Activated naive CD4-positive, alpha-beta T cell treated with Interleukin-2 at 50 U/mL for 16 hours (primary cell): ENCODE measurements at places on chromosomes 5 and 9.

- DNase-seq: no peak
These were observed 253.9 kb upstream of the MAP3K1 start for GRCh38 chr5:56561455-56561854.

DNA sequence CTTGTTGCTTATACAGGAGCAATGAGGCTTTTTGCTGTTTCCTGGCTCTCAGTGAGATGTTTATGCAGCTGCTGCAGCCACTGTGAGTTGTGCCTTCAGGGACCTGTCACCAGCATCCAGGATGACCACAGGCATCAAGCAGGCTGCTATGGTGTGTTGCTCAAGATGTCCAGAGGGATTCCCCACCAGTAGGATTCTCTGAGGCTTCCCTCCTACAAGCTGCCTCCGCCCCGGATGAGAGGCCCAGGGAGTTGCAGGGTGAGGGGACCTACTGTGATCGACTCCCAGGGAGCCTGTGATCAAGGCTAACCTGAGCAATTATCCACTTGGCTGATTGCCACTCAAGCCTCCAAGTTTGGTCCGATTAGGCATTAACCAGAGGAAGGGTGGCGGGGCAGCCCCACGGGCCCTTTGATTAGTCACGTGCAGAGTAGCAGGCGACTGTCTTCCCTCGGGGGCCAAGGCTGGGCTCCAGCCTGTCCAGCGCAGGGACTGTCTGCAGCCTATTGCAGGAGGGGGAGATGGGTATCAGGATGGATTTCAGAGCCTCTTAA is 1.8 kb upstream of the FAT2 start:
- DNase-seq: no peak

GRCh38 chr9:6543204-6543603 is 102.3 kb downstream of the GLDC start:
- no peak for DNase-seq

DNA sequence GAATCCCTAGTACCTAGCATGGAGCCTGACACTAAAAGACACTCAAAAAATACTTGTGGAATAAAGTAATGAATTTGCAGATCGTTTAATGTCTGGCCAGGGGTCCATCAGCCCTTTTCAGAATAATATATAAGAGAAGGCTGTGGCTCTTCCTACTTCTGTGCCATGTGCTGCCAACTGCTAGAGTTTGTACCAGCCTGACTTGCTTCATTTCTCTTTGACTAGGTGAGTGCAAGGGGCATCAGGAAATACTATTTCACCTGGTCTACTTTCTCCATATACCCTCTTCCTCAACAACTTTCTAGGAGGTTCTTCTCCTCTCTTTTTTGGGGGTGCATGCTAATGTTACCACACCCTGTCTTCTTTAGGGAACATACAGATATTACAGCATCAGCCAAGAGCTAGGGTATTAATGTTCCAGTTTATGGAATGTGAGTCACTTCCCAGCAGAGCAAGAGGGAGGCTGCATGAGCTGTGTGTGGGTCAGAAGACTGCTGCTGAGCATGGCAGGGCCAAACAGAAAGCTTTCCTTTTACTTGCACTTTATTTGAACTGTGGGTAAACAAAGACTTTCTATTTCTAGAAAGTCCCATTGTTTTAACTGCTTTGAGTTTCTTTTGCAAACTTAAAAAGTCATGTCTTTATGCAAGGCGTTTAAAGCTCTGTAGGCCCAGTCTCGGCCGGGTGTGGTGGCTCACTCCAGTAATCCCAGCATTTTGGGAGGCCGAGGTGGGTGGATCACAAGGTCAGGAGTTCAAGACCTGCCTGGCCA is 158.9 kb downstream of the ADAMTSL1 start:
- DNase-seq: no peak

DNA sequence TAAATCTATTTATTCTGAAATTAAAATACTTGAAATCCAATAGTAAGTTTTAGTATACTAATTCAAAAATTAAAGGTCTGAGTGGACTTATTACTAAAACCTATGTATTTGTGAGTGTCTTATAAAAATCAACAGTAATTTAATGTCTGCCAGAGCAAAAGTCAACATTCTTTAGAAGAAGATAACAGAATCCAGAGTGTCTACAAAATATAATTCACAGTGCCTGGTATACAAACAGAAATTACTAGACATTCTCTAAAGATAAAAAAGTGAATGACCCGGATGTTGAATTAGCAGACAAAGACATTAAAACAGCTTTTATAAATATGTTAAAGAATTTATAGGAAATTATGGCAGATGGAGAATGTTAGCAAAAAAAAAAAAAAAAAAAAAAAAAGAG is 22.4 kb upstream of the IRX4 start:
- no peak for DNase-seq

DNA sequence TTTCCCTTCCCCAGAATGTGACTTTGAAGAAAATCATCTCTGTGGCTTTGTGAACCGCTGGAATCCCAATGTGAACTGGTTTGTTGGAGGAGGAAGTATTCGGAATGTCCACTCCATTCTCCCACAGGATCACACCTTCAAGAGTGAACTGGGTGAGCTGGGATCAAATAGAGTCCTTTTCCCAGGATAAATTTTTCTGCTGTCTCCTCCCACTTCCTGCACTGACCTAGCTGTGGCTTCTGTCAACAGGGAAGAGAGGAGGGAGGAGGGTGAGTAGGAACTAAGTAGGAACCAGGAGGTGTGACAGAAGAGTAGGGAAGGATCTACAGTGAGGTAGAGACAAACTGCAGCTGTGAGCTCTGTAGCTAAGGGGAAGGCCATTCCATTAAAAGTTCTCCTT is 69.3 kb downstream of the MAMDC2 start:
- DNase-seq: no peak

DNA sequence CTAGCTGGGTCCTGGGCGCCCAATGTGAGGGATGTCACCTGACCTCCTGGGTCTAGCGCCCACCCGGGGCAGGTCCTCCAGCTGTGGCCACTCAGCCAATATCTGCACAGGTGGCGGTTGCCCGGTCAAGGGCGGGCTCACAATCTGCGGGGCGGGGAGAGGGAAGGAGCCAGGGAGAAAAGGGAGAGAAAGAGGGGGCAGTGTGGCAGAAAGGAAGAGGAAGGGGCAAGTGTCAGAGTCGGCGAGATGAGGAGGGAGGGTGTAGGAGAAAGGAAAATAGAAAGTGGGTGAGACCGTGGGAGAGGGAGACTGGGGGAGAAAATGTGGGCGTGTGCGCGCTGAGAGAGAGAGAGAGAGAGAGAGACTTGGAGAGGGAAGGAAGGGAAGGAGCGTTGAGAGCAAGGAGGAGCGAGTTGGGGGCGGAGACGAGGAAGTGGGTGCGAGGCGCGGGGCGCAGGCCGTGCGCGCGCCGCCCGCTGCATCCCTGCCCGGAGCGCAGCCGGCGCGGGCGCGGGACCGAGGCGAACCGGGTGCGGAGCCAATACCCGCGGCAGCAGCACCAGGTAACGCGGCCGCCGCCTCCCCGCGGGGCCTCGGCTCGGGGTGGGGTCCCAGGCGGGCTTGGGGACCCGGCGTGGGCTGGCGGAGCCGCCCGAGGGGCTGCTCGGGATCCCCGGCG is at the start of gene HRH2:
HRH2 (plus strand) TSS at position 479 of the 679 bp plus-strand sequence. CDS start 25,163 bp downstream, outside the sequence.
- DNase-seq: peak; percentile 49

GRCh38 chr5:54285686-54286085 is 24.7 kb downstream of the ARL15 start:
- no peak for DNase-seq

- DNase-seq: no peak
These were observed 147.2 kb upstream of the MOCS2 start for GRCh38 chr5:53256746-53257145.

- no peak for DNase-seq
These were observed 480.8 kb downstream of the PSAT1 start for GRCh38 chr9:78777747-78778146.

DNA sequence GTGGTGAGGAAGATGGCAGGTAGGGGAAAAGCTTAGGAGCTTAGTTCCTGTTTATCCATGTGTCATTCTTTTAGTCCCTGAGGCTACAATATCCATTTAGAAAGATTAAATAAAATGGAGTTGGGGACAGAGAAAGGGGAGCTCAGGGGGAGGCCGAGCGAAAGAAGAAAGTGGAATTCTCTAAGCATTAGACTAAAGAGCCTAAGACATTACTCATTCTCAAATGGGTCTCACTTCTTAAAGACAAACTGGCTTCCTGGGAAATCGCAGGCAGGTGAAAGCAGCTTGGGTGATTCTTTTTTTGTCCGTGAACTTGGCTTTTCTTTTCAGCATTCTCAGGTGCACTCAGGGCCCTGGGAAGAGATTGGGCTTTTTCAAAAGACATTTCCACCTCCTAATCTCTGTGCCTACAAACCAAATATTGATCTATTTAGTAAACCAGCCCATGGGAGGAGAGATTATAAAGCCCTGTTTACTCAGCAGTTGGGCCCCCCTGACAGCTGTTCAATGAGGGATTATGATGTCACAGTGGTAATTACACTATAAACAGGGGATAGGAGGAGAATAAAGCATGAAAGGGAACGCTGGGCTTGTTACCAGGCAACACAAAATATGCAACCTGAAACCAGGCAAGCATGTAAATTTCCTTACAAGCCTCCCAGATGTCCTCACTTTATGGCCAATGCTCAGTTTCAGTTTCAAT is 584.0 kb downstream of the ACTL7B start:
- no peak for DNase-seq

GRCh38 chr5:85143138-85143537 is 758.5 kb upstream of the EDIL3 start:
- no peak for DNase-seq

DNA sequence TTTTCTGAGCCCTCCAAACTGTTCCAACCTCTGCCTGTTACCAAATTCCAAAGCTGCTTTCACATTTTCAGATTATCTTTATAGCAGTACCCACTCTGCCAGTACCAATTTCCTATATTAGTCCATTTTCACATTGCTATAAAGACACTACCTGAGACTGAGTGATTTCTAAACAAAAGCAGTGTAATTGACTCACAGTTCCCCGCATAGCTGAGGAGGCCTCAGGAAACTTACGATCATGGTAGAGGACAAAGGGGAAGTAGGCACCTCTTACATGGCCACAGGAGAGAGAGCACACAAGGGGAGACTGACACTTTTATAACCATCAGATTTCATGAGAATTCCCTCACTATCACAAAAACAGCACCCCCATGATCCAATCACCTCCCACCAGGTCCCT is 105.0 kb downstream of the DTWD2 start:
- DNase-seq: no peak

DNA sequence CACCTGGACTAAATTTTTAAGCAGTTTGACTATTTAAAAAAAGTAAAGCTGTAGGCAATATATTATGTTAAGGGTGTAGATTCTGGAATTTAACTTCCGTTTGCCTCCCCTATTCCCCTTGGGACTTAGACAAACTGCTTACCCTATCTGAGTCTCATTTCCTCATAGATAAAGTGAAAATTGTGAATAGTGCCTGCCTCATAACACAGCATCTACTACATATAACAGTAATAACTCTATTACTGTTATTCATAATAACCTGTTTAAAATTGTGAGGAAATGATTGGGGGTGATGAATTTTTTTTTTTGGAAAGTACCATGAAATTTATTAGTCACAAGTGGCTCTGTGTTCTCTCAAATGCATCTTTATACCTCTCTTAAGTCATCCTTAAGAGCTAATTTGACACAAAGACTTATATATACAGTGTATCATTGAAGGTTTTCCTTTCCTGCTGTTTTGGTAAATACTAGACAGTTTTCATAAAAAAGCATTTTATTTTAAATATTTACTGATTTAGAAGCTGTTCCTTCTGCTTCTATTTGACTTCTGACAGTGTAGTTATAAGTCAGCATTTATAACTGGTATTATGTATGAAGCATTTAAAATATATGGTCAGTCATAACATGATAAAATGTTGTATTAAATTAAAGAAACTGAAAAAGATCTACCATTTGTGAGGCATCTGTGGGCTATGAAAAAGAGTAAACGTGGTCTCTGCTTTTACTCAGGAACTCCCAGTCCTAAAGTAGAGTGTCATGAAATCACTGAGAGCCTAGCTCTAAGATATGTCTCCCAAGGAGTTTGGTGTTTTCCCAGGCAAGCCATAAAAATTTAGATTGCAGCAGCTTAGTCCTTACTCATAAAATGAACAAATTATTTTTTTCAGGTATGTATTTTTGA is 46.4 kb downstream of the MCCC2 start:
- DNase-seq: no peak

- no peak for DNase-seq
These were observed 83.4 kb downstream of the CPLANE1 start for GRCh38 chr5:37165761-37166160.

DNA sequence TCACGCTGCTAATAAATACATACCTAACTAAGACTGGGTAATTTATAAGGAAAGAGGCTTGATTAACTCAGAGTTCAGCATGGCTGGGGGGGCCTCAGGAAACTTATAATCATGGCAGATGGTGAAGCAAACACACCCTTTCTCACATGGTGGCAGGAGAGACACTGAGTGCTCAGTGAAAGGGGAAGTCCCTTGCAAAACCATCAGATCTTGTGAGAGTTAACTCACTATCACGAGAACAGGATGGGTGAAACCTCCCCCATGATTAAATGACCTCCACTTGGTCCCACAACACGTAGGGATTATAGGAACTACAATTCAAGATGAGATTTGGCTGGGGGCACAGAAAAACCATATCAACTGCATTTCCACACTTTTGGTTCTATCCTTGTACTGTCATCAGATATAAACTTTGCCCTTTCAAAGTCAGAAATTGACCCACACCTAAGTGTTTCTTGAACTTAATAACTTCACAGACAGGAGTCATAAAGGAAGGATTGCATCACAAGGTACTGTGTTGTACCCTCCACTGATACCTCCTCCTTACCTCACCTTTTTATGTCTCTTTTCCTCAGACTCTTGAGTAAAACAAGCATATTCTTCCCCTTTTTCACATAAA is 319.1 kb upstream of the PIK3R1 start:
- no peak for DNase-seq

GRCh38 chr5:94360382-94361130 is 257.8 kb downstream of the KIAA0825 start:
- DNase-seq: no peak

DNA sequence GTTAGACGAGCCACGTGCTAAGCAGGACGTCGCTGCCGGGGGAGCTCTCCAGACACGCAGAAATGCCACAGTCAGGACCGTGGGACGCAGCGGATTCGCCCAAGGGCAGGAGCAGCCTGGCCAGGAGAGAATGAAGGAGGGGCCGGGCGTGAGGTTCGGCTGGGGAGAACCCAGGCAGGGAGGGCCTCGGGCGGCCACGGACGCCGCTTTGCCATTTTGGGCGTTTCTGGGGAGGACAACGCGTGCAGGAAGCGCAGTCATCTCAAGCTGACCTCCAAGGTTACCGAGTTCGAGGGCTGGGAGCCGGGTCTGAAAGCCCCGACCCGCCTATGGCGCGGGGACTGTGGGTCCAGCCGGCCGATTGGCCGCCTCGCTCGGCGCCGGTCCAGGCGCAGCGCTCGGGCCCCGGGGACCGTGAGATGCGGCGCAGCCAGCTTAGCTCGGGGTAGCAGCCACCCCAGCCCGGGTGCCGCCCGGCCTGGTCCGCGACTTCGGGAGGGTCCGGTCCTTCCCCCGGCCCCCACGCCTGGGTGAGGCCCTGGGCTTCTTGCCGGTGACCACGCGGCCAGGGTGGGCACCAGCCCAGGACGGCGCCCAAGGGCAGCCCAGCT is 760 bp upstream of the MAN1B1 start:
- DNase-seq: peak; percentile 40

- no peak for DNase-seq
These were observed 43.0 kb upstream of the COL15A1 start for GRCh38 chr9:98900725-98901124.
